Tracheal epithelial cell (primary cell): ENCODE measurements at places on chromosomes 6 and 20. TPM values are rescaled to one million over a fixed set of nuclear protein-coding genes. Genes with fewer than 3 reads are reported as not detected.

NKX2-4 gene
- not detected in 2 replicates for total RNA-seq

TMEM242 gene
- total RNA-seq, result 4.1 and 5.8 TPM in 2 replicates

STX11 gene
- total RNA-seq, result 2.2 TPM in 1 of 2 replicates, not detected in the other

MTFR2 gene
- total RNA-seq, result 0.24 and 0.64 TPM in 2 replicates

CCN5 gene
- not detected in 2 replicates for total RNA-seq

SNAI1 gene
- not detected in 2 replicates for total RNA-seq

CRIP3 gene
- not detected in 2 replicates for total RNA-seq

NOL7 gene
- 63.5 and 72.1 TPM in 2 replicates for total RNA-seq

FAM217A gene
- not detected in 2 replicates for total RNA-seq

TAAR5 gene
- total RNA-seq, result not detected in 2 replicates

DOK5 gene
- total RNA-seq, result 0.24 TPM in 1 of 2 replicates, not detected in the other

OR2B6 gene
- total RNA-seq, result not detected in 2 replicates
